ENCODE measurements at places on chromosomes 11 and 22. TPM values are rescaled to one million over a fixed set of nuclear protein-coding genes. Genes with fewer than 3 reads are reported as not detected.

The CARD16 gene
- 8.3 TPM for total RNA-seq

The OR8B12 gene
- not detected for total RNA-seq

DNA sequence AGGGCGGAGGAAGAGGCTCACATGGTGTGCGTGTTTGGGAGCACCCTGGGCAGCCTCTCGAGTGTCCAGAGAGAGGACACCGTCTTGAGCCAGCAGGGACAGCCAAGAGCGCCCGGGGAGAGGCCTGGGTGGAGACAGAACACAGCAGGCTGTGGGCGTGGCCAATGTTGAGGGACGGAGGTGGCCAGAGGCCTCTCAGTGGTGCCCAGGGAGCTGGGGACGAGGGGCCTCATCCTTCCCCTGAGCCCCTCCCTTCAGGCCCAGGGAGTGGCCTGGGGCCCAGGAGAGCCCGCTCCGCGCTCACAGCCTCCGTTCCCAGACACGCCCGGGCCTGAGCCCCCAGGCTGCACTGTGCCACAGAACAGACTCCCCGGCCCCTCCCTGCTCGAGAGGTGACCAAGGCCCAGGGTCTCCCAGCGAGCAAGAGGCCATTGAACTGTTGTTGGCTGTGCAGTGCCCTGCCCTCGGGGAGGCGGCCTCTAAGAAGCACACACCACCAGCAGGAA lies 48.4 kb downstream of the CDKN1C start:
- DNase-seq = peak; percentile 81

GRCh38 chr22:30212996-30213441 lies 33.5 kb downstream of the LIF start:
- no peak for DNase-seq

- DNase-seq = no peak
Observed at GRCh38 chr22:30600921-30601320, 6.1 kb upstream of the TCN2 start.

- no peak for DNase-seq
Observed at GRCh38 chr22:37571992-37572373, 7.9 kb downstream of the LGALS2 start.

DNA sequence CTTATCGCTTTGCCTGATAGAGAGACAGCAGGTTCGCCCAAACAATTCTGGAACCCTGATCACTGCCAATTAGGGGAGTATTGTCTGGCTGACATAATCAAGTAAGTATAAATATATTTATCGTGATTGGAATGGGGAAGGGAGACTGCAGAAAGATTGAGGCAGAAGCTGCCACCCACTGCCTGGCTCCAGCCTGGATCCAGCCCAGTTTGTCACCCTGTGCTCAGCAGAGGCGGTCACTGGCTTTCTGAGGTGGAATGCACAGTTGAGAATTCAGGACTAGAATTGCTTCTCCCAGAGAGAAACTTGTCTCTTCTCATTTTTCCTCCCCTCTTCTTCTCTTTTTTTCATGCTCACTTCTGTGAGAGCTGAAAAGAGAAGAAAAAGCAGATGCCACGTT lies 25.9 kb downstream of the GRAP2 start:
- no peak for DNase-seq

- peak; percentile 55 for DNase-seq
Observed at GRCh38 chr22:36757668-36758211, 18.2 kb downstream of the IFT27 start.

- DNase-seq = peak; percentile 37
Observed at GRCh38 chr11:65654375-65655349, 8.1 kb downstream of the RELA start.

DNA sequence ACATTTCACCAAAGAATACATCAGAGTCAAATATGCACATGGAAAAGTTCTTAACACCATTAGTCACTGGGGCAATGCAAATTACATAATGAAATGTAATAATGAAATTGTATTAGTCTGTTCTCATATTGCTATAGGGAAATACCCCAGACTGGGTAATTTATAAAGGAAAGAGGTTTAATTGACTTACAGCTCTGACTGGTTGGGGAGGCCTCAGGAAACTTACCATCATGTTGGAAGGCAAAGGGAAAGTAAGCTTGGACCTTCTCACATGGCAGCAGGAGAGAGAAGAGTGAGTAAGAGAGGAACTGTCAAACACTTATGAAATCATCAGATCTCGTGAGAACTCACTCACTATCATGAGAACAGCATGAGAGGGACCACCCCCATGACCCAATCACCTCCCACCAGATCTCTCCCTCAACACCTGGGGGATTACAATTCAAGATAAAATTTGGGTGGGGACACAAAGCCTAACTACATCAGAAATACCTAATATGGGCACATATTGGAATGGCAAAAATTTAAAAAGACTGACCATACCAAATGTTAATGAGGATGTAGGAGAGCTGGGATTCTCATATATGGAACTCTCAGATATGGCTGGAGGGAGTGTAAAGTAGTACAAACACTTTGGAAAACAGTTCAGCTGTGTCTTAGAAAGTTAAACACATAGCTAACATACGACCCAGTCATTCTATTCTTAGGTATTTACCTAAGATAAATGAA lies 65.1 kb upstream of the CD44 start:
- no peak for DNase-seq

DNA sequence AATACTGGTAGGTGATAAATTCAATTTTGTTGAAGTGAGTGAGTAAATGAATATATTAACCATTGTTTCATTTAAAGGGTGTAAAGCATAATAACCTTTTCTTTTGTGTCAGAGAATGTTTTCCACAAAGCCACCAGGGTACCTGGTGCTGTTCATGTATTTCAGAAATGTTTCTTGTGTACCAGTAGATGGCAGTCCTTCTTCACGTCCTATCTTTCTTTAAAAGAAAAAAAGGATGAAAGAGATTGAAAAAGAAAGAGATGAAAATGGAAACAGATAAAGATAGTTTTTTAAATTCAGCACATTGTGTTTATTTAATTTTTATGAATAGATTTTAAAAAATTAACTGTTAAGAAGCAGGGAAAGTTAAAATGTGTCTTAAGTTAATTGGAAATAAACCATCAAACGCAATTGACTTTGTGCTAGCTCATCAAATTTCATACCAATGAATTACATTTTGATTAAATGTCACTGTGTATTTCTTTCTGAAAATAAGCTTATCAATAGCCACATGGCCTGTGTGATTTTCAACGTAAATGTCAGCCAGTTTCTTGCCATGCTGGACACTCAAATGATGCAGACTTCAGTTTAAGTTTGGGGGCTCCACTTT lies 65.5 kb upstream of the CHORDC1 start:
- peak; percentile 44 for DNase-seq

DNA sequence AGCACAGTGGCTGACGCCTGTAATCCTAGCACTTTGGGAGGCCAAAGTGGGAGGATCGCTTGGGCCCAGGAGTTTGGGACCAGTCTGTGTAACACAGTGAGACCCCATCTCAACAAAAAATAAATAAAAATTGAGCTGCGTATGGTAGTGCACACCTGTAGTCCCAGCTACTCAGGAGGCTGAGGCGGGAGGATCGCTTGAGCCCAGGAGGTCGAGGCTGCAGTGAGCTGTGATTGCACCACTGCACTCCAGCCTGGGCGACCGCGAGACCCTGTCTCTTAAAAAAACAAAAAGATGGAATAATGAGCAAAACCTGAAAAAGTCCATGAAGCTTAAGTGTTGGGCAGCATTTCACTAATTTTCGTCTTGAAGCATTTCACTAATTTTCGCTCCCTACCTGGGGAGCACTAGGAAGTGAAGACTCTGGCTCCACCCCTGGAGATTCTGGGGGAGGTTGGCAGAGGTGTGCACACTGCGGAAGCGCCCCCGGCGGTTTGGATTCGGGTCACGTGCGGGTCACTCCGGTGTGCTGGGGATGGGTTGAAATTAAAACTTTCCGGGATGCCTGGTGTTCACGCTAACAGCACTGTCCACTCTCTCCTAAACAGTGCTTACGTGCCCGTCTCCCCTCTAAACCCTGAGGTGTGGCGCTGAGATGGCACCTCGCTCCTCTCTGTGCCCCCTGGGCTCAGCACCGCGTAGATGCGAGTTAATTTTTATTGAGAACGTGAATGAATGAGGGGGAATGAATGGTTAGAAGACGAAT lies 906 bp upstream of the NAA40 start:
- DNase-seq = no peak

GRCh38 chr22:50731811-50732624 lies 6.0 kb upstream of the ACR start:
- DNase-seq = no peak

DNA sequence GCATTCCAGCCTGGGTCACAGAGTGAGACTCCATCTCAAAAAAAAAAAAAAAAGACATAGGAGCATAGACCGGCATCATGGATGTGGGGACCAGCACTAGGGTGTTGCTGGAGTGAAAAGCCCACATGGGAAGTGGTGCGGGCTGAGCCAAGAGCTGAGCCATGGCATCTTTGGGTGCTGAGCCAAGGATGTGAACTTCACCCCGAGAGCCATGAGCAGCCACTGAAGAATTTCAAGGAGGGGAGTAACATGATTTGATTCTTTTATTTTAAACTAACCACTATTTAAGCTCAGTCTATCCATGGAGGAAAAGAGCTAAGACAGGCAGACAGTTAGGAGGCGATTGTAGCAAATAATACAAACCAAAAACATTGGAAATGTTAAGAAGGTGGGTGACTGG lies 57.4 kb downstream of the AHNAK start:
- DNase-seq = no peak
